ENCODE measurements at places on chromosomes 7 and 10.

DNA sequence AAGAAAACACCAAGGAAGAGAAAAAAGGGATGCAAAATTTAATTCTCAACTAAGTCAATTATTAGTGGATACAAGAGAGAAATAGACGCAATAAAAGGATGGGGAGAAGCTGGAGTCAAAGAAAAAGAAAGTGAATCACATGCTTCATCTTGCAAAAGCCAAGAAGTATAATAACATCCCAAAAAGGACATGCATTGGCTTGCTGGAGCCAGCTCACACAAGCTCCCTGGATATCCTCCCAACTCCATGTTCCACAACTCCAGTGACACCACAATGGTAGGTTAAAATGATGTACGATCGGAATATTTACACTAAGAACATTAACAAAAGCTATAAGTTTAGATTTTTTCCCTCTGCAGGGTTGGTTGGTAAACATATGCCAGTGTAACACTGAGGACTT lies 72.4 kb downstream of the MACC1 start:
- no peak for DNase-seq

GRCh38 chr10:112132435-112132834 lies 51.1 kb downstream of the GPAM start:
- no peak for DNase-seq

GRCh38 chr7:73828107-73828803 lies 2.5 kb upstream of the CLDN4 start:
- no peak for DNase-seq

DNA sequence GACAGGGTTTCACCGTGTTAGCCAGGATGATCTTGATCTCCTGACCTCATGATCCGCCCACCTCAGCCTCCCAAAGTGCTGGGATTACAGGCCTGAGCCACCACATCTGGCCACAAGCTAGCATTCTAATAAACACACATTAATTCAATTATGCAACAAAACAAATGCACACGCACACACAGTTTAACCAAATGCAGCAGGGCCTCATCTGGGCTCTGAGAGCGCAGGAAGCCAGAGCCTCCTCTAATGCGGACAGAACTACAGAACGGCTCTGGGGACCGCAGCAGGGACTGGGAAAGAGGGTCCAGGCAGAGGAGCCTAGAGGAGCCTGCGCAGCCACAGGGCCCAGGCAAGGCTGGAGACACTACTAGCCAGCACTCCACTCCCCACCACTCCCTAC lies 3.8 kb downstream of the MAD1L1 start:
- DNase-seq: no peak

DNA sequence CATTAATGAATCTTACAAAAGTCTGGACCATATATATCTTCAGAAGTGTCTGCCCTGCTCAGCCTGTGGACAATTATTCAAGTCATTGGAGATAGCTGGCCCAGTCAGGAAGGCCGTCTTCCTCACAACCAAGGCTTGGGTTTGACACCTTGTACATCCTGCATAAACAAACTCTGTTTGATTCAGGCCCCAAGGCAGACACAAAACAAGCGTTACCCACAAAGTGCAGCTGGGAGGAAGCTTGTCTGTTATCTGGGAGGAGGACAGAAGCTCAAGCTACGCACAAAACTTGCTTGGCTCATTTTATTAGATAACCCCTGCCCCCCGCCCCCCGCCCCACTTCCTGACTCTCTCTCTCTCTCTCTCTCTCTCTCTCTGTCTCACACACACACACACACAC lies 166.9 kb upstream of the WDR11 start:
- no peak for DNase-seq

DNA sequence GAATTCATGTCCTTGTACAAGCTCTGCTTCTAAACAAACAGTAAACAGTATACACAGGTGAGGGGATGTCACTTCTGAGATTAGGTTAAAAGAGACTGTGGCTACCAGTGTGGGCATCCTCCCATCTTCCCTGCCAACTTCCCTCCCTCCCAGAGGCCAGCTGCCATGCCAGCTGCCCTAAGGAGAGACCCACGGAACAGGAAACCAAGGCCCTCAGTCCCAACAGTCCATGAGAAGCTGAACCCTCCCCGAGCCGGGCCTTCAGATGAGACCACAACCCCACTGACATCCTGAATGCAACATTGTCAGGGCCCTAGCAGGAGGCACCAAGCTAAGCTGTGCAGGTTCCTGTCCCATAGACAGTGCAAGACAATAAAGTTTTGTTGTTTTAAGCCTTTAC lies 106.1 kb downstream of the CTBP2 start:
- DNase-seq: no peak

- no peak for DNase-seq
Measured at GRCh38 chr10:129755158-129755591, 208.9 kb downstream of the EBF3 start.

GRCh38 chr7:127650847-127651555 lies 993 bp upstream of the SND1 start:
- no peak for DNase-seq

GRCh38 chr7:149621776-149622175 lies 124.2 kb upstream of the ZNF746 start:
- no peak for DNase-seq

- no peak for DNase-seq
Measured at GRCh38 chr10:95266674-95267095, 24.1 kb downstream of the PDLIM1 start.

GRCh38 chr10:79190740-79191261 lies 122.0 kb downstream of the ZMIZ1 start:
- DNase-seq: no peak

- no peak for DNase-seq
Measured at GRCh38 chr10:91164520-91165065, 55.9 kb upstream of the PCGF5 start.

DNA sequence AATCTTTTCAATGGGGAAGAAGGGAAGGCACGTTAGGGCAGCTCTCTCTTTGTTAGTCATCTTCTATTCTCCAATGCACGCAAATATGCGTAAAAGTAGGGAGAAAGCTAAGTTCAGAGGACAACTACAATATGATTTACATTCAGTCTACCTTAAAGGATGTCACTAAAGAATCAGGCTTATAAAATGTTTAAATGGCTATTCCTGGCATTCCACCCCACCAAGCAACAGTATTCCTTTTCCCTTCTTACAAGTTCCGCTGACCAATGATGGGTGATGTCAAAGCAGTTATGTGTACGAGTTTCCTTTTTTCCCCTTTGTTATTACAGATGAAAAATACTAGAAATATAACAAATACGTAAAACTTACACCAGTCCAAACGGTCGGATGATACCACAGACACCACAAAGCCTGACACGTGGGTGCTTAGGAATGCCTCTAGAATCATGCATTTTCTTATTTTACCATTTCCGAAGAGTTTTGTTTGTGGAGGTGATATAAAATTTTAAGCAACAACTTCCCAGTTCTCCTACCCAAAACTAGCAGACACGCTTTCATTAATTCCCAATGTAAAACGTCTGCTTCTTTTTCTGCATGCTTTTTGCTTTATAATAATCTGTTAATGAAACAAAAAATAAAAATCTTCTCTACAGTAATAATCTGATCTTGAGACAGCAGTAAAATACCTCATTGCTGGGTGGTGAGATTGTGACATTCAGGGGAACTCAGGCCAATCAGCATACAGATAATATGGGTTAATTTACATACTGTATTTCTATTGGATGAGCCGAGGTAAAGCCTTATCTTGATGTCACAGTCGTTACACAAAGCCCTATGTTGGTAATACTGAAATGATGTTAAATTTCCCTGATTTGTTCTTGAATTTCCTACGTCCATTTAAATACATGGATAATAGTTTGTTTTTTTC lies 708 bp upstream of the GPR85 start:
- no peak for DNase-seq

GRCh38 chr7:100476903-100477870 lies 1.8 kb downstream of the TSC22D4 start:
- no peak for DNase-seq

DNA sequence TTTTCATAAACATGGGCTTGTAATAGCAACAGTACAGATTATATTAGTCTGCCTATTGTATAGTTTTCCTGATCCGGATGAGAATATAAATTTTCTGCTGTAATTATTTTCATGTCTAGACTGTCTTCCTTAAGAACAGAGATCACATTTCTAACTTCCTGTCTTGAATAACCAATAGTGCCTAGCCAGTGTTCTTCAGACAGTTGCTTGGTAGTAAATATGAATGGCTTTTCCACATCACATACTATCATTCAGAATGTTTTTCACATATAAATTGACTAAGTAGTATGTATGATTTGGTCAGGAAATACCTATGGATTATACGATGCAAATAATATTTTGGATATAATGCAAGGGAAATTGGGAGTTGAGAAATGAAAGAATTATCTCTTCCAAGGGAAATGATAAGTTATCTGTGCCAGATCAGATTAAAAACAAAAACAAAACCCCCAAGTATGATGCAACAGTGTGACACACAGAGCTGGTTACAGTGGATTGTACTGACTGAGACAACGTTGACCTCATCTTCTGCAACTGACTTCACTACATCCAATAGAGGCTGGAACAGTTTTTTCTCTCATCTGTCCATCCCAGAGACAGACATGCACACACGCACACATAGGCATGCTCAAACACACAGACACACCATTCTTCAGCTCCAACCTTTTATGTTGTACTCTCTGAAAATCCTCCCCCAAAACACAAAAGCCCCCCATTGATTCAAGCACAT lies 16.4 kb downstream of the ITGA8 start:
- no peak for DNase-seq

DNA sequence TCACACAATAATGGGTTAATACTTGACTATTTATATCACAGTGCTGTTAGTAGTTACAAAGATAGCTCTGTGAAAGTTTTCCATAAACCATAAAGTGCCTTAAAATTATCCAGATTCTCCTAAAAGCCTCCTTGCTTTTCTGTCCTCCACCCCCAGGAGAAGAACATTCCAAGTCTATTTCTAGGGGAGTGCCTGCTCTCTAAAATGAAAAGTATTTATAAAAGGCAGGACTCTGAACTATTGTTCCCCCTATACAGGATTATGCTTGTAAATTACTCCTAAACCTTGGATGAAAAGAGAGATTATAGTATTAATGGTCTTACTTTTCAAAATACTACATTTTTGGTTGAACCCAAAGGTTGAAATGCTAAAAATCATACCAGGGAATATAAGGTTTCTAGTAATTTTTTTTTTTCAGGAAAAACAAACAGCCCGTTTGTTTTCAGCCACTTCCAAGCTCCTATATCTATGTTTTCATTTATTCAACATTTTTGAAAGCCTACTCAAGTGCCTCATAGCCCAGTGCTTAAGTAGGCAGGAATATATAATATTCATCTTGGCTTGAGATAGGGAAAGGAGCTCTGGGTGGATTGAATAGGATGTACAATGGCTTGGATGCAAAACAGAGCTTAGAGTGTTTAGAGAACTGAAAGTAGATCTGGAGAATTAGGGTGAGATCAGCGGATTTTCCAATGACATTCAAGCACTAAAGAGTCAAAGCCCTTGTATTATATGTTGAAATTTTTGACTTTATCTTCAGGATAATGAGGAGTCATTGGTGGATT lies 320.7 kb downstream of the GPR37 start:
- no peak for DNase-seq

DNA sequence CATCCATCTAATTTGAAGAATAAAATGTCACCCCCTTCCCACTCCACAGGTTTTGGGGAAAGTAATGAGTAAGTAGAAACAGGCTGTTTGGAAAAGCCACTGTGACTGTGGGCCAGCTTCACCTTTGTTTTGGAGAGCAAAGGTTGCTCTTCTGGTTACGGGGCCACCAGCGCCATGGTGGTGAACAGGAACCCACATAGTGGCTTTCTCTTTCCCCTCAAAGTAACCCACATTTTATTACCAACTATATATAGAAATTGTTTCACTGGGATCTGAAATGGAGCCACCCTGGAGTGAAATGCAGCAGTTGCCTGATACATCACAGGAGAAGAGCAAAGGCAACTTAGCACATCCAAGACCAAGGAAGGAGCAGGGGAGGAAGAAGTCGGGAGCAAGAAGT lies 112.3 kb upstream of the EFCAB10 start:
- DNase-seq: no peak

GRCh38 chr10:30037620-30038336 lies 21.6 kb downstream of the JCAD start:
- no peak for DNase-seq

- no peak for DNase-seq
Measured at GRCh38 chr10:113219446-113219845, 269.4 kb downstream of the TCF7L2 start.

GRCh38 chr7:25669961-25670841 lies 441.9 kb upstream of the NPVF start:
- no peak for DNase-seq

DNA sequence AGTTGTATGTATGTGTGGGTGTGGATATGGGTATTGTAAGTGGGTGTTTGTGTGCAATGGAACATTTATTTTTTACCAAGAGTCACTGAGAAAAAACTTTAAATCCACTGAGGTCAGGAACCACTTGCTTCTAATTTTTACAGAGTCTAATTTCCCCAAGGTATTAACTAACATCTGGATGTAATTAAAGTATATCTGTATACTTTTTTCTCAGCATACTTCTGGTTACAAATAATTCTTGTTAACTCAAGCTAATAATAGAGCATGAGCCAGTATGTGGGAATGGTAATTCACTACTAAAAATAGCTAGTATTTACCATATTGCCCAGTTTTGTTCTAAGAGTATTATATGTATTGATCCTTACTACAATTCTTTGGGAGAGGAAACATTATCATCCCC lies 24.6 kb upstream of the STEAP4 start:
- DNase-seq: no peak

- DNase-seq: no peak
Measured at GRCh38 chr10:3729397-3729976, 55.5 kb downstream of the KLF6 start.

GRCh38 chr10:17031637-17032635 lies 97.7 kb downstream of the CUBN start:
- no peak for DNase-seq

GRCh38 chr7:157905651-157906461 lies 569.1 kb downstream of the DNAJB6 start:
- no peak for DNase-seq

- DNase-seq: no peak
Measured at GRCh38 chr7:37982423-37982822, 62.0 kb downstream of the EPDR1 start.

DNA sequence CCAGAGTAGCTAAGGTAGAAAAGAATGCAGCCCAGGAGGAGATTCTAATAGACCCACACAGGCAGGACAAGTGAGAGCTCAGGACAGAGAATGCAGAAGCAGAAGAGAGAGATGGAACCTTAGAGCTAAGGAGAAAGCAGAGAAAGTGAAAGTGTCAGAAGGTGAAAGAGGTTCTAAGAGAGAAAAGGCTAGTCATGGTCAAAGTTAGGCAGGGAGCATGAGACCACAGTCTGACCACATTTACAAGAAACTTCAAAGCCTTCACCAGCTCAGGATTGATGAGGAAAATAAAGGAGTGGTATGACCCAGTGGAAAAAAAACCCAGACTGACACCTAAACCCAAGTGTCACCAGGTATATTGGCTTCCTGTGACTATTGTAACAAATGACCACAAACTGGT lies 131.8 kb upstream of the WDR11 start:
- DNase-seq: no peak

GRCh38 chr7:73701357-73701995 lies 18.0 kb downstream of the STX1A start:
- no peak for DNase-seq

DNA sequence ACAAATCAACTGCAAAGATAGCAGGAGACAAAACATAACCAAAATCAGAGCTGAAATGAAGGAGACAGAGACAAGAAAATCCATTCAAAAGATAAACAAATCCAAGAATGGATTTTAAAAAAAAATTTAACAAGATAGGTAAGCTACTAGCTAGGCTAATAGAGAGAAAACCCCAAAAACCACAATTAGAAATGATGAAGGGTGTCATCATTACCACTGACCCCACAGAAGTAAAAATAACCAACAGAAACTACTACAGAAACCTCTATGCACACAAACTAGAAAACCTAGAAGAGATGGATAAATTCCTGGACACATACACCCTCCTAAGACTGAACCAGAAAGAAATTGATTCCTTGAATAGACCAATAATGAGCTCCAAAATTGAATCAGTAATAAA lies 117.6 kb downstream of the DNAJC1 start:
- no peak for DNase-seq

Measured in hypothalamus (tissue), 51 donors.